Tongue (tissue), 3 donors: ENCODE measurements at places on chromosomes 6 and 20. TPM values are rescaled to one million over a fixed set of nuclear protein-coding genes. Genes with fewer than 3 reads are reported as not detected.

The GTPBP2 gene
- 32.8 TPM for total RNA-seq

The FOXP4 gene
- 4.1 TPM for total RNA-seq

The FAM83D gene
- total RNA-seq = 9.5 TPM

The IP6K3 gene
- 41.4 TPM for total RNA-seq

The OTOR gene
- total RNA-seq = 0.21 TPM

The AGER gene
- 4.8 TPM for total RNA-seq

The MOCS1 gene
- 13.7 TPM for total RNA-seq

The MEP1A gene
- not detected for total RNA-seq

The LST1 gene
- 1.5 TPM for total RNA-seq

The PGC gene
- not detected for total RNA-seq

The TP53TG5 gene
- total RNA-seq = not detected

The MTFR2 gene
- total RNA-seq = 1.9 TPM

The CRISP3 gene
- total RNA-seq = 100 TPM

The GSTA2 gene
- total RNA-seq = not detected

The ECT2L gene
- total RNA-seq = 0.31 TPM

The BPIFB4 gene
- 0.62 TPM for total RNA-seq

The MRPS26 gene
- total RNA-seq = 32.1 TPM

The BTN2A1 gene
- total RNA-seq = 15.8 TPM

The TMEM74B gene
- total RNA-seq = 8.2 TPM

The PPP1R16B gene
- 4.6 TPM for total RNA-seq

The VNN1 gene
- 0.31 TPM for total RNA-seq

The SIM1 gene
- total RNA-seq = 2.4 TPM

The TMX4 gene
- 46.7 TPM for total RNA-seq

The TMEM239 gene
- not detected for total RNA-seq

The SLC22A16 gene
- total RNA-seq = 1.3 TPM

The KHDC1L gene
- total RNA-seq = not detected

The TMEM151B gene
- under 0.01 TPM for total RNA-seq

The CGA gene
- 1.9 TPM for total RNA-seq

The FLRT3 gene
- total RNA-seq = 12.9 TPM

The HLA-DPA1 gene
- total RNA-seq = 15.6 TPM

The B3GAT2 gene
- under 0.01 TPM for total RNA-seq

The ZNFX1 gene
- total RNA-seq = 19.3 TPM

The SCGN gene
- 0.62 TPM for total RNA-seq

The ZNF341 gene
- total RNA-seq = 1.8 TPM

The CASS4 gene
- 2.8 TPM for total RNA-seq

The DDX43 gene
- 1.1 TPM for total RNA-seq

The ANGPT4 gene
- not detected for total RNA-seq

The FOXS1 gene
- total RNA-seq = 3.6 TPM

The SOX4 gene
- 43.0 TPM for total RNA-seq

The SYNCRIP gene
- 79.6 TPM for total RNA-seq

The SFTA2 gene
- total RNA-seq = not detected

The CDH22 gene
- 0.41 TPM for total RNA-seq

The SRMS gene
- total RNA-seq = not detected

The KCTD20 gene
- 85.1 TPM for total RNA-seq

The LY6G5C gene
- total RNA-seq = not detected

The KCNB1 gene
- 9.8 TPM for total RNA-seq

The PRSS35 gene
- 12.4 TPM for total RNA-seq

The DZANK1 gene
- total RNA-seq = 1.6 TPM

The UNC93A gene
- total RNA-seq = 0.10 TPM

The NMBR gene
- total RNA-seq = not detected

The EIF2S2 gene
- 49.0 TPM for total RNA-seq

The GSTA3 gene
- total RNA-seq = not detected

The PRKN gene
- total RNA-seq = 7.0 TPM
